ENCODE measurements at places on chromosomes 6 and 20. TPM values are rescaled to one million over a fixed set of nuclear protein-coding genes. Genes with fewer than 3 reads are reported as not detected.

Gene FOXO3
- 3.6 TPM for total RNA-seq

Gene LGSN
- not detected for total RNA-seq

Gene FOXA2
- total RNA-seq: not detected

Gene SLC17A3
- total RNA-seq: not detected

Gene SPATS1
- not detected for total RNA-seq

Gene JPH2
- total RNA-seq: not detected

Gene LIN28B
- total RNA-seq: not detected

Gene KIFC1
- 107 TPM for total RNA-seq

Gene C6orf141
- 0.42 TPM for total RNA-seq

Gene EPB41L2
- total RNA-seq: 37.7 TPM

Gene CST2
- not detected for total RNA-seq

Gene ZC3H12D
- total RNA-seq: 75.8 TPM

Gene LINC00237
- total RNA-seq: not detected

Gene ZNF831
- 6.0 TPM for total RNA-seq

Gene UCKL1
- total RNA-seq: 23.9 TPM

Gene SLC17A1
- total RNA-seq: not detected

Gene SSTR4
- total RNA-seq: not detected

Gene TCFL5
- total RNA-seq: 5.4 TPM

Gene SLC13A3
- not detected for total RNA-seq

Gene VGLL2
- not detected for total RNA-seq

Gene LY6G5B
- 6.4 TPM for total RNA-seq

Gene MATN4
- 1.0 TPM for total RNA-seq

Gene OLIG3
- total RNA-seq: not detected

Gene TTK
- 45.9 TPM for total RNA-seq

Gene CAGE1
- total RNA-seq: 0.25 TPM

Gene APOBEC2
- total RNA-seq: not detected

Gene CFB
- total RNA-seq: 1.7 TPM

Gene CYP39A1
- total RNA-seq: not detected

Gene SMPD2
- total RNA-seq: 9.7 TPM

Gene SNPH
- total RNA-seq: 6.7 TPM

Gene MAPK14
- 40.3 TPM for total RNA-seq

Gene C20orf204
- 1.7 TPM for total RNA-seq

Gene MYLK2
- total RNA-seq: 0.17 TPM

Gene C6orf15
- not detected for total RNA-seq

Gene EBF4
- 3.2 TPM for total RNA-seq

Gene SPAG4
- 3.6 TPM for total RNA-seq

Gene FBXO5
- total RNA-seq: 62.3 TPM

Gene BCKDHB
- 18.5 TPM for total RNA-seq

Gene ELOVL2
- total RNA-seq: not detected

Gene TPBG
- not detected for total RNA-seq

Measured in activated naive CD4-positive, alpha-beta T cell treated with anti-CD3 and anti-CD28 coated beads for 36 hours (primary cell).